ENCODE measurements at places on chromosomes 7 and 10. TPM values are rescaled to one million over a fixed set of nuclear protein-coding genes. Genes with fewer than 3 reads are reported as not detected.

The ITPRID1 gene
- not detected for total RNA-seq

The CUL2 gene
- total RNA-seq: 14.1 TPM

The SUN3 gene
- not detected for total RNA-seq

The FOXI2 gene
- total RNA-seq: not detected

The UCMA gene
- total RNA-seq: 0.63 TPM

The PNLIPRP2 gene
- not detected for total RNA-seq

- peak; percentile 84 for DNase-seq
- H3K36me3 ChIP-seq: no peaks in the 10 kb centered on the region
- H3K27ac ChIP-seq: peak overlapping the region; percentile 98
- H3K4me1 ChIP-seq: peaks cover 49% of the 10 kb centered on the region
- H3K4me3 ChIP-seq: peak overlapping the region; percentile 93
Measured at GRCh38 chr10:92241158-92241500, 49.7 kb downstream of the CPEB3 start.

DNA sequence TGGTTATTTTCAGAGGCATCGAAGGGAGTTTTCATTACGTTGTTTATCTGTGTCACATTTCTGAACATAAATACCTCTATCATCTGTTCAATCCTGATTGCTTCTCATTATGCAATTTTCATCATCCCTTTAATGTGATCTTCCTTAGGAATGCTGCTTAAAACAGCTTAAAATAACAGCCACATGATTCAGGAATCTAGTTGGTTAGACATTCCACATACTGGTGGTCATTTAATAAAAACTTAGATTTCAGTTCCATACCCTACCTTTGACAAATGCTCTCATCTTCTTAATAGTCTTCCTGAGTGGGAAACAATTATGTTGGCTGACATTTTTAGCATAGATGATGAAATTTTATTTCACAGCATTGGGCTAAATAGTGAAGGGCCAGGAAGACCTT lies 191.3 kb upstream of the CDCA7L start:
- H3K27ac ChIP-seq: no peak overlapping the region
- no peak overlapping the region for H3K4me3 ChIP-seq
- H3K36me3 ChIP-seq: peaks cover 37% of the 10 kb centered on the region

DNA sequence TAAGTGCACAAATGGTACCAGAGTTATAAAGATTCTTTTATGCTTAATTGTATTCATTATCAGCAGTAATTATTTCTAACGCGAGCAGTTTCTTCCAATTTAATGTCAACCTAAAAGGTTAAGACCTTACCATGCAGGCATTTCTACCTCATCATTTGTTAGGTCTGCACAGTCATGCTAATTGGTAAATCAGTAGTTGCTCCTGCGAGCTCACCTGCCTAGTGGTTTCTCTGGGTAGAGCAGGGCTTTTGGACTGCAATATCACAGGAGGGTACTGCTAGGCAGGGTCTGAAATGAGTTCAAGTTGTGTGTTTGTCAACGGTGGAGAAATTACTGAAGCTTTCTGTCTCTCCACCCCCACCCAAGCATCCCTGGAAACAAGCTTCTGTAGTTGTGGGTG lies 558.5 kb upstream of the MGMT start:
- no peak overlapping the region for H3K4me3 ChIP-seq
- no peaks in the 10 kb centered on the region for H3K36me3 ChIP-seq
- H3K27me3 ChIP-seq: no peaks in the 10 kb centered on the region
- H3K27ac ChIP-seq: no peak overlapping the region
- no peaks in the 10 kb centered on the region for H3K4me1 ChIP-seq

DNA sequence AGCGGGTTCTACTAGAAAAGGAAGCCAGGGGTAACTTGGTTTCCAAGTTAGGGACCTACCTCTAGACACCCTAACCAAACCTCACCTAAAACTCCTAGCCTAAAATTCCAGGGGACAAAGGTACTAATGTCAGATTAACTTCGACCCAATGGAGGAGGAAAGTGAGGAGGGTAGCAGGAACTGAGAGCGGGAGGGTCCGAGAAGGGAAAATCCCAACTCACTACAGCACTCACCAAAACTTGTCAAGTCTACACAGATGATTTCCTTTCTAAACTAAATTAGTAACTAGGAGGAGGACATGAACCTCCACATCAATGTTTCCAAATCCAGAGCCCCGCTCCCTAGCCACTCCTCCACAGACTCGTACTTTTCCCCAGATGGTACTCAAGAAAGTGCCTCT lies 22.6 kb downstream of the CHCHD3 start:
- H3K27me3 ChIP-seq: no peaks in the 10 kb centered on the region
- peaks cover 24% of the 10 kb centered on the region for H3K4me1 ChIP-seq
- no peak overlapping the region for H3K4me3 ChIP-seq

DNA sequence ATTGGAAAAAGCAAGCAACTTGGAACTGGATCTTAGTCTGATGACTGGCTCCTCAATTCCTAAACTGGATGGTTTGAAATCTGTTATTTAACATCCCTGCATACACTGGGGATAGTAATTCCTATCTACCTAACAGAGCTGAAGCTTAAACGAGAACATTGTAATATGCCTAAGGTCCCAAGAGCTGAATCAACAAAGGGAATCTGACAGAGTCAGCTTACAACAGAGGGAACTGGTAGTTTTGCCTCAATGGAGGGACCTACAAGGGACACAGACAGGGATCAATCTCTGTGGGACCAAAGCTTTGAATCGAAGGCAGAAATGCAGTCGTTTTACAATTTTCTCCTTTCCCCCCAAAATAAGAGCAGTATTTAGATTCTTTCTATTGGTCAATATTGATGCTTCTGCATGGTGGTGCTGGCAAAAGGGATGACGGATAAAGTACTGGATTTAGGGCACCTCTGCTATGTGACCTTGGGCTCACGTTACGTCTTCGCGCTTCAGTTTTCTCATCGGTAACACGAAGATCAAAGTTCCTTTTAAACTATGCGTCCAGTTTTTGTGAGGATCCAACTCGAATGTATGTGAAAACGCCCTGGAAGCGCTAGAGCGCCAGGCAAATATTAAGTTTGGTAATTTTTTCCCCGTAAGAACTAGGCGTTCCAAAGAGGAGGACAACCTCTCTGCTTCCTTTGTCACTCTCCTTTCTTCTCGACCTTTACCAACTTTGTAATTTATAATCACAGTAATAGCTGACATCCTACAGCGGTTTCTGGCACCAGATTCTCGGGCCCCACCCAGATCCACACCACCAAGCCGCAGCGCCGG lies 1.1 kb downstream of the ACTR1A start:
- no peak overlapping the region for H3K27ac ChIP-seq
- peak; percentile 61 for DNase-seq
- H3K36me3 ChIP-seq: 0 out of 2 replicates have a peak, but pooled peaks cover 2% of the 10 kb centered on the region

GRCh38 chr7:98698976-98699375 lies 81.9 kb downstream of the NPTX2 start:
- H3K27ac ChIP-seq: no peak overlapping the region
- peaks cover 45% of the 10 kb centered on the region for H3K4me1 ChIP-seq
- no peak overlapping the region for H3K4me3 ChIP-seq
- no peaks in the 10 kb centered on the region for H3K27me3 ChIP-seq
- DNase-seq: no peak

GRCh38 chr7:96093435-96093834 lies 228.5 kb downstream of the SLC25A13 start:
- H3K27ac ChIP-seq: no peak overlapping the region
- 0 out of 2 replicates have a peak, but pooled peaks cover 4% of the 10 kb centered on the region for H3K27me3 ChIP-seq
- H3K36me3 ChIP-seq: no peaks in the 10 kb centered on the region

DNA sequence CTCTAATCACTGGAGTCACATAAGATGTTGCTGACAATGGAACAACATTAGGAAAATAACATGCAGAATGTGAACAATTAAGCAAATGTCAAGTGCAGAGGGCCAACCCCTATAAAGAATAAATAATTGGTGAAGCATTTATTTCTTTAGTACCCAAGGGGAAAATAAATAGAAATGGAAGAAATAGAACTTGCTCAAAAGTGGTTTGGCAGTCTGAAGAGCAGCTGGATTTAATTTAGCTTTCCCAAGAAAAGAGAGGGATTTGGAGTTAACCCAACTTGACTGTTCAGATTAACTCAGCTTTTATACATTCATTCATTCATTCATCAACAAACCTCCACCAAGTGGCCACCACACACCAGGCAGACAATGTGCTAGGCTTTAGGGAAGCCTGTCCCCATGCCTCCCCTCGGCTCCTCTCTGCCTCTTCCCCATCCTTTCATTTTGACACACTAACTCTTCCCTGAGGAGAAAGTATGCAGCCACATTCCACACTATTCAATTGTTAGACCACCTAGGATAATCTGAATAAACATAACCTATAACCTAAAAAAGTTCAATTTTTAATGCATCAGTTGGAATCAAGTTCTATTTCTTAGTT lies 295.5 kb downstream of the AHR start:
- H3K36me3 ChIP-seq: no peaks in the 10 kb centered on the region
- DNase-seq: no peak

DNA sequence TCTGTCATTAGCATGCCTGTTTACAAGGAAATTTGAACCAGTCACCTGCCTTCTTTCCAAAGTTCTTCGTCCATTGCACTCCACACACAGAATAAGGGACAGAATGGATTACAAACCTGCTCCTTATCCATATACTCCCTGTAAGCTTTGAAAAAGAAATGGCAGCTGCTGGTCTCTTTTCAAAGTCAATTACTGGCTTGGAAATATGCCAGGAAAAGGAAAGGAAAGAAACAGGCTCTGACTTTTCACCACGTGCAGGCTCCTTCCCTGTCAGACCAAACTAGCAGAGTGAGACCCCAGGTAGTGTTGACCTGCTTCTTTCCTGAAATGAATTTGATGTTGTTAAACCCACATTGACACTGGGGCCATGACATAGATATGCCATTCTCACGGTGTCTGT lies 84.5 kb downstream of the LHFPL3 start:
- DNase-seq: no peak
- no peaks in the 10 kb centered on the region for H3K36me3 ChIP-seq

DNA sequence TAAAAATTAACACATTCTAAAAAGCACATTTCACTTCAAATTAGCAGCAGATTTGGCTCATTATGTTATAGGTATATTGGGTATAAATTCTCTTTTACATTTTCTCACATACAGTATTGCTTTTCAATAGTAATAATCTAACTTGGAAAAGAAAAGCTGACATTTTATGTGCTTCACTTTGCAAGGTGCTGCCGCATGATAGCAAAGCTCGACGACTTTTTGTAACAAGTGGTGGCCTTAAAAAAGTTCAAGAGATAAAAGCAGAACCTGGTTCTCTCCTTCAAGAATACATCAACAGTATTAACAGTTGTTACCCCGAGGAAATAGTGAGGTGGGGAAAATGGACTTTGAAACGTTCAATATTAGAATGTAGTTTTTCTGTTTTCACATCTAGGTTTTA lies 65.5 kb downstream of the SPAG6 start:
- no peak overlapping the region for H3K27ac ChIP-seq
- H3K4me1 ChIP-seq: no peaks in the 10 kb centered on the region
- DNase-seq: no peak
- H3K27me3 ChIP-seq: no peaks in the 10 kb centered on the region
- H3K4me3 ChIP-seq: no peak overlapping the region

GRCh38 chr7:83648464-83649241 lies at the start of gene SEMA3E:
SEMA3E (minus strand) TSS chr7:83649139.
- H3K36me3 ChIP-seq: no peaks in the 10 kb centered on the region
- H3K27ac ChIP-seq: no peak within 1 kb of the TSS
- no peak within 1 kb of the TSS for H3K4me3 ChIP-seq
- no peaks in the 10 kb centered on the region for H3K4me1 ChIP-seq
- H3K27me3 ChIP-seq: no peaks in the 10 kb centered on the region
- no peak for DNase-seq

DNA sequence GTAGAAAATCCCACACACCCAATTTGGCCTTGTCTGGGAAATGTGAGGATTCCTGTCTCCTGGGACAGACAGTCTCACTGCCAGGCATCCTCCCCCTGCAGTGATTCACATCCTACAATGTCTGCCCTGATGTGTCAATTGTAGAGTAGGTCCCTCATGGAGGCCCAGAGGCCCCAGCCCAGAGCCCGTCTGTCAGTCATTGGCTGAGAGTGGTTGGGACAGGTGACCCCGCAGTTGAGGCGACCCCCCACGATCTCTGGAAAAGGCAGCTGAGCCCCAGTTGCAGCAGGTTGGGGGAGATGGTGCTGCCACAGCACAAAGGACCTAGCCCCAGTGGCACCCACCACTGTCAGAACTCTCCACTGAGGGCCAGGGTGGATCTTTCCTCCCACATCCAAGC lies 84.3 kb upstream of the INSIG1 start:
- H3K27me3 ChIP-seq: no peaks in the 10 kb centered on the region
- no peak overlapping the region for H3K27ac ChIP-seq
- H3K4me3 ChIP-seq: no peak overlapping the region
- no peaks in the 10 kb centered on the region for H3K36me3 ChIP-seq
- no peaks in the 10 kb centered on the region for H3K4me1 ChIP-seq

GRCh38 chr10:119026301-119027110 lies 3.0 kb upstream of the NANOS1 start:
- DNase-seq: no peak
- peaks cover 16% of the 10 kb centered on the region for H3K4me1 ChIP-seq
- no peak overlapping the region for H3K27ac ChIP-seq
- no peaks in the 10 kb centered on the region for H3K27me3 ChIP-seq
- H3K36me3 ChIP-seq: no peaks in the 10 kb centered on the region

GRCh38 chr7:92798517-92799249 lies 37.7 kb downstream of the CDK6 start:
- H3K27me3 ChIP-seq: no peaks in the 10 kb centered on the region
- DNase-seq: no peak
- peaks cover 49% of the 10 kb centered on the region for H3K4me1 ChIP-seq
- H3K36me3 ChIP-seq: no peaks in the 10 kb centered on the region
- H3K27ac ChIP-seq: no peak overlapping the region
- no peak overlapping the region for H3K4me3 ChIP-seq

DNA sequence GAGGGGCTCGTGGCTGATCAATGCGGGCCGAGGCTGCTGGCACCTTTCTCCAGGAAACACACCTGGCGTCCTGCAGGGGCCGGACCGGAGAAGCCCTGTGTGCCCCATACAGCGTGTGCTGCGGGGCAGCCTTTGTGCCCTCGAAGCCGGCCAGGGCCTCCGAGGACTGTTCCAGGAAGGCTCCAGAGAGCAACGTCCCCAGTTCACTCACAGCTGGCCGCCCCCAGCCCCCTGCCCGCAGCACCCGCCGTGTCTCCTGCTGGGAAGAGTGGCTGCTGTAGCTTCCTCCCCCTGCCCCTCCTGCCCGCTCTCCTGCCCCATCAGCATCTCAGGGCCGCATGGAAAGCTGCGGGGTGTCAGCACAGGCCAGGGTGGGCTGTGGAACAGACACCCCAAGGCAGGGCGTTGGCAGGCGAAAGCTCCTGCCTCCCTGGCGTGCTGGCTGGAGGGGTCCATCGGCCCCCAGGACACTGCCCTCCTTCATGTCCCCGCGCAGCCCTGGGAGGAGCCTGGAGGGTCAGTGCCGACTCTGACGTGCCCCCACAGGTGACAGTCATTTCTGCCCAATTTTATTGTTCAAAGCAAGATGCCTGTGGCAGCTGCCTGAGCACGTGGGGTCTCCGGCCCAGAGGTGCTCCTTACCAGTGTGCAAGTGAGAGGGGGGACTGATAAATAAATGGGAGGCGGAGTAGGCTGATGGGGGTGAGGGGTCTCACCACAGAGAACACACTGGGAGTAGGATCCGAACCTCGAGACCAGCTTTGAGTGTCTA lies 95.8 kb upstream of the DIP2C start:
- H3K27ac ChIP-seq: no peak overlapping the region
- DNase-seq: no peak
- H3K27me3 ChIP-seq: no peaks in the 10 kb centered on the region
- no peaks in the 10 kb centered on the region for H3K36me3 ChIP-seq

GRCh38 chr10:34854147-34854601 lies 39.1 kb upstream of the PARD3 start:
- DNase-seq: no peak
- H3K27me3 ChIP-seq: no peaks in the 10 kb centered on the region
- H3K4me1 ChIP-seq: no peaks in the 10 kb centered on the region
- H3K36me3 ChIP-seq: no peaks in the 10 kb centered on the region
